ENCODE measurements at places on chromosomes 2 and 18.

GRCh38 chr2:195146761-195147541 is 510.1 kb upstream of the SLC39A10 start:
- DNase-seq: no peak

GRCh38 chr2:15584767-15585469 is 6.8 kb upstream of the DDX1 start:
- no peak for DNase-seq

DNA sequence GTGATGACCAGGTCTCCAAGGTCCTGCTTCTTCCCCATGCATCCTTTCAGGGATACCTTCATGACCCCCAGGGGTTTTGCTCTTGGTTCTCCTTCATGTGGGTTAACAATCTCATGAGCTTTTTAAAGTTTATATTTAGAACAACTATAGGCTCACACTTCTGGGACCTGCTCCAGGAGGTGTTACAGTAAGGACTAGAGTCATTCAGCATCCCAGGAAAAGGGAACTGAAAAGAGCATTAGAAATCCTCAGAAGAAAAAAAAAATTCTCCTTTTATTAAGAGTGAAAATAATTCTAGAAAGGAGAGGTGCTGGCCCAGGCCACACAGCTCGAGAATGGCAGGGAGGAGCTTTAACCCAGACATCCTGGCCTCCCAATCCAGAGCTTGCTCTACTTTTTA is 66.5 kb downstream of the SETBP1 start:
- no peak for DNase-seq

DNA sequence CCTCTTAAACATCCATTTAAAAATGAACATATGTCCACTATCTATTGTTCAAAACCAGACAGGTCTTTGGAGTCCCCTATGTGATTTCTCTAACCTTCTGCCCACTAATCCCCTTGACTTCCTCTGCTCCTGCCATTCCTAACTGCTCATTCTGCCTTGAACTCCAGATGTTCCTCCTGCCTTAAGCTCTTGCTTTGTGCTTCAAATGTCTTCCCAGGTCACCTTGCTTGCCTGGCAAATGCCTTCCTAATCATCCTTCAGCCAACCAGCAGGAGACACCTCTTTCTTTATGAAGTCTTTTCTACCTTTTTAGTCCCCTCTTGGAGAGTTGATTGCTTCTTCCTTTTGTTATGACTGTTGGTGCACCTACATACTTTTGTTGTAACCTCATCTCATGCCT is 1043.0 kb upstream of the CHAC2 start:
- no peak for DNase-seq

DNA sequence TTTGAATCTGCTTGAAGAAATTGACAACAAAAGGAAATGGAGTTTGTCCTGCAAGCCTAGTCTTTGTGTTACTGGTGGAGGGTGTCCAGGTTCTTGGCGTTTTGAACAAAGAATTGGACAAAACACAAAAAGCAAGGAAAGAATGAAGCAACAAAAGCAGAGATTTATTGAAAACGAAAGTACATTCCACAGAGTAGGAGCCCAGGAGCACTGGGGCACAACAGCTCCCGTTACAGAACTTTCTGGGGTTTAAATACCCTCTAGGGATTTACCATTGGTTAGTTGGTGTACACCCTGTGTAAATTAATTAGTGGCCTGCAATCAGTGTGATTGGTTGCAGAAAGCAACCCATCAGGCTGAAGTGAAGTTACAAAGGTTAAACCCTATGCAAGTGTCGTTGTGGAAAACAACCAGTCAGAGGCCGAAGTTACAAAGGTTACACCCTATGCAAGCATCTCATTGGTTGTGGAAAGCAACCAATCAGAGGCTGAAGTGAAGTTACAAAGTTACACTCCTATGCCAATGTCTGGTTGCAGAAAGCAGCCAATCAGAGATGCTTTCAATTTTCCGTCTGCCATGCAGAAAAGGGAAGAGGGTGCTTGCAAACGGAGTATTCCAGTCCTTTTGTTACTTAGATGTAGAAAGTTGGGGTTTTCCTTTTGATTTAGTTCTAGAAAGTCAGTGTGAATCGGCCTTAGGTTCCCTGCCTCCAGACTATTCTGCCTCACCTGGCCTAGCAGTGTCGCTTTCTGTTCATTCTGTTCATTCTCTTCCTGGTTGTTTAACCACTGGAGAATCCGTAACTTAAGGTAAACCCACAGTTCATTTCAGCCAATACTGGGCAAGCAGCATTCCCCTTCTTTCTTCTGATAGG is 47.6 kb upstream of the PTH2R start:
- no peak for DNase-seq

DNA sequence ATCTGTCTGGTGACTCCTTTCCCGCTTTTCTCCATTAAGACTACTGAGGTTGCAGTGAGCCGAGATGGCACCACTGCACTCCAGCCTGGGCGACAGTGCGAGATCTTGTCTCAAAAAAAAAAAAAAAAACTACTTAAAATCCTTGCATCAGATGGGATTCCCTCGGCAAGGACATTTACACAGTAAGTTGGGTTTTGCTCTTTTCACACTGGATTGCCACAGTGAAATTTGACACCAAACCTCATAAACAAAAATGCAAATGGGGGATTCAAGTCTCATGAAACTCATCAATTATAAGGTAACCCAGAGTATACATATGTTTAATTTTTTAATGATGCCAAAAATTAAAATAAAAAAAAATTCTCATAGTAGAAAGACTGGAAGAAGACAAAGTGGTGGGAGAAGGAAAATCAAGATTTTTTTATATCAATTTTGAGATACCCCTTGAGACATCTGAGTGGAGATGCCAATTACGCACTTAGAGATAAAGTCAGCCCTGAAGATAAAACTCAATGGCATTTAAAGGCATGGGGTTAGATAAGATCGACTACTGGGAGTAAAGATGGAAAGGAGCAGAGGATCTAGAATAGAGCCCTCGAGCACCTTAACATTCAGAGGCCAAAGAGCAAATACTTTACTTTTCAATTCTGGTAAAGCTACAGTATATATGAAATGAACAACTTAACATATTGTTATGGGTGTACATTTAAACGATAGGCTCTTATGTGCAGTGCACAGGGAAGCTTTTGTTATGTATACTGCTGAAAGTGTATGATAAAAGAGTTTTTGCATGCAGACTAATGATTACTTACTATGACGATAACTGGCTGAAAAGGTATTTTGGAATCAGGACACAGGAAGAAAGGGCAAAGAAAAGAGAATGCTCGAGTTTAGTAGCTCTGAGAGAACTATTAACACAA is 37.6 kb downstream of the CHMP3 start:
- no peak for DNase-seq

GRCh38 chr2:219698748-219699439 is 71.5 kb downstream of the SLC4A3 start:
- no peak for DNase-seq

DNA sequence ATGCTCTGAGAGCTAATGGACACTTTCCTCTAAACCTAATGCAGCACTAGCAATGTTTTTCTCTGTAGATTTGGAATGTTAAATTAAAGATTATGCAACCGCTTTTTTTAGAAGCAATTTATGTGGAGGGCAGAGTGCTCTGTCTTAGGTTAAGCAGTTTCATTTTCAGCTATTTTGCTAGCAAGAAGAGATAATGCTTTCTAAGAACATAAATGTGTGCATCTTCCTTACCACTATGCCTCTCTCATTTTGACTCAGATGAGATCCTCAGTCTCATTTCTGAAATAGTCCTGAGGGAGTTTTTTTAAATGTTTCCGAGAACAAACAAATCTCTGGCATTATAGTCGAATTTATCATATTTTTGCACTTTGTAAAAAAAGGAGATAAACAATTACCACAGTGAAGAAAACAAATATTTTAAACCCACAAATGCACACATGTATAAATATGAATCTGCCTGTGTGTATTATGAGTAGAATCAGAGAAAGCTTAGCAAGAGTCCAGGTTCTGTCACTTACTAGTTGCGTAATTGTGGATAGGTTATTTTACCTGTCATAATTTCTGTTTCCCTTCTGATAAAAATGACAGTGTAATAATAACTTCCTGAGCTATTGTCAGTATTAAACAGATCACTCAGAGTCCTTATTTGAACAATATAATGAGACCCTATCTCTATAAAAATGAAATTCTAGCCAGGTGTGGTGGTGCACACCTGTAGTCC is 207.7 kb upstream of the CRIM1 start:
- DNase-seq: no peak

DNA sequence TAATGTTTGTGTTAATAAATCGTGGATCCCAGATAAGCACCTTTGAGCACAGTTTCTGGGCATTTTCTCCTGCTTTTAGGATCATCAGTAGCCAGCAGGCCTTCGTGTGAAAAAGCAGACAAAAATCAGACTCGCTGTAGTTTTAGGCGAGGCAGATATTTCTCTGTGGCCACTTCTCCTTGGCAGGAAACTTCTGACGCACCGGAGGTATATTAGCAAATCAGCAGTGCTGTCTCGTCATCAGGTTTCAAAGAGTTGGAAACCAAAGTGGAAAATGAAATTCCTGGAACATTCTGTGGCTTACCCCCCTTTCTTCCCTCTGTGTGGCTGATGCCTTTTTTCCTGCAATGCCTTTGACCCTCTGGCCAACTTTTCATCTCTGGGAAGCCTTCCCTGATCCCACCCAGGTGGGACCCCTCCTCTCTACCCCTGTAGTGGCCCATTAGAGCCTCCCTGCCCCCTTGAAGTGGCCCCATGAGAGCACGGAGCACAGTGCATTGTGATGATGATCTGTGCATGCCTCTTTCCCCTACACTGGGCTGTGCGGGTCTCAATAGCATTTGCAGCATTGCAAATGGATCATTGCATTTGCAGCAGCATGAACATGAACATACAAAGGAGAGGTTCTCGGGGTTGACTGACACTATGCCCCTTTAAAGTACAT is 93.3 kb downstream of the RNF144A start:
- DNase-seq: no peak

DNA sequence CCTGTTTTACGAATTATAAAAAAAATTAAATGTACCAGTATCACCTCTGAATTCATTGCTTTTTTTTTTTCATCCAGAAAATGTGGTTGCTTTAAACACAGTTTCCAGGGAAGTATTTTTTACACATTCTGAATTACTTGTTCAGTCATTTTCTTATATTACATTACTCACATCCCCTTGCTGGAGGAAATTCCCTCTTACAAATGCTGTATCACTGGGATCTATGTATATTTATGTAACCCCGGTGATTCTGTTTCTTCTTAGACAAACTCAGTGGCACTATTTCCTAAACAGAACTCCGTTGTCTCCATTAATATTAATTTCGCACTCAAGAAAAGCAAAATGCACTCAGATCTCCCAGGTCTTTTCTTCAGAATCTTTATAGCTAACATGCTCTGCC is 1078.5 kb upstream of the ZEB2 start:
- no peak for DNase-seq

DNA sequence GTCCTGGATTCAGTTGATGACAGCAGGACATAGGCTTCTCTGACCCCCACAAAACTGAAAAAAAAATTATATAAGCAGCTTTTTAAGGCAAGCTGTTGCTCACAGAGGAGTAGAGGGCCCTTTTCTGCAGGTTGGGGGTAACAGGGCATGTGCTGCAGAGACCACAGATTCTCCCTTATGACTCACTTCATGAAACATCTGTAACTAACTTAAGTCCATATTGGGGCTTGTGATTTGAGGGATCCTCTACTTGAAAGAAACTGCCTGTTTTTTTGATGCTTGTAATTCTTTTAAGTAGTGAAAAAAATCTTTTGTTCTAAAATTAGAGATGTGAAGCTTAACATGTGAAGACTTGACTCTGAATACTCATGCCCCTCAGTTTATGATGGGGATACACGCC is 33.4 kb downstream of the XRCC5 start:
- DNase-seq: no peak

DNA sequence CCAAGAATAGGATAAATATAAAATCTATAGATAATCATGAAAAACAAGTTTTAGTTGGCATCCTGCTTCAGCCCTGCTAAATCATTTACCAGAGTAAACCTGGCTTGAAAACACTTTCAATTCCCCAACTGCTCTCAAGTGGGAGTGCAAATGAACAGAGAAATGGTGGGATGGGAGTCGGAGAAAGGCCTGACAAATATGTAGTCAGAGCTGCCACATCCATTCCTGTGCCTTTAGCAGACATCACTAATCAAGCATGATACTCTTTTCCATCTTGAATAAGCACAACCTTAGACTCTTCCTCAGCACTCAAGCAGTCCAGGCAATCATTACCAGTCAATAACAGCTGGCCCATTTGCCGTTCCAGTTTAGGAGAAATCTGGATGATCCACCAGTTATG is 101.3 kb downstream of the ANKRD44 start:
- DNase-seq: no peak

DNA sequence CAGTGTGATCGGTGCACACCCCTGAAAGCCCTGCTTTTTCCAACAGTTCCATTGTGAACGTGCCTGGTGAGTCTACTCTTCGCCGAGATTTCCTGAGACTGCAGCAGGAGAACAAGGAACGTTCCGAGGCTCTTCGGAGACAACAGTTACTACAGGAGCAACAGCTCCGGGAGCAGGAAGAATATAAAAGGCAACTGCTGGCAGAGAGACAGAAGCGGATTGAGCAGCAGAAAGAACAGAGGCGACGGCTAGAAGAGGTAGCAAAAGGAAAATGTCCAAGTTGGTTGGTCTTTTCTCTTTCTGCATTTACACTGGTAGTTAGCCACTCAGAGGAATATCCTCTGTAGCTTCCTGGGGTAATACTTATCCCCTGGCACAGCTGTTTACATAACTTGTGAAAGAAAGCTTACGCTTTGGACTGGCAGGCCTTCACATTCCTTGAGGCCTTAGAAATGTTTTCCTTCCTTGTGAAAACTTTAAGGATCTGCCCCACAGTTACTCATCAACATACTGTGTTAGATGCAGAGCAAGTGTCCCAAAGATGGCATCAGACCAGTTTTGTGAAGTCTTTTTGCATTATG is 146.6 kb downstream of the MAP4K4 start:
- no peak for DNase-seq

DNA sequence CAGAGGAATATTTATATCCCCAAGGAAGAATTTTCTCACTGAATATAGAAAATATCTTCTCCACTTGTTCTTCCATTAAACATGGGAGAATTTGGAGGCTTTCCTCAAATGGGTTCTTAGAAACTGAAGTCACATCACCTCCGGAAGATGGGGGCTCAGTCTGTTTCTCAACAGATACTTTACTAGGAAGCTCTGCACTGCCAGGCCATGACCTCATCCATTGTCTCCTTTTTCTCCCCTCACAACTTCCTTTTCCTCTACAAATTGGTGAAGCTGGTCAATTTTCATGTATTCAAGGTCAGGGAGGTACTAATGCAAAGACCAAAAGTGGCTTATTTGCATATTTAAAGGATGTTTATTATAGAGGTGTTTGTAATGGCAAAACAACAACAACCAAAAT is 173.1 kb downstream of the RNF152 start:
- no peak for DNase-seq

- DNase-seq: no peak
Measured at GRCh38 chr2:119943058-119943457, 69.8 kb upstream of the EPB41L5 start.

GRCh38 chr2:191927991-191928390 is 81.1 kb upstream of the CAVIN2 start:
- DNase-seq: no peak

DNA sequence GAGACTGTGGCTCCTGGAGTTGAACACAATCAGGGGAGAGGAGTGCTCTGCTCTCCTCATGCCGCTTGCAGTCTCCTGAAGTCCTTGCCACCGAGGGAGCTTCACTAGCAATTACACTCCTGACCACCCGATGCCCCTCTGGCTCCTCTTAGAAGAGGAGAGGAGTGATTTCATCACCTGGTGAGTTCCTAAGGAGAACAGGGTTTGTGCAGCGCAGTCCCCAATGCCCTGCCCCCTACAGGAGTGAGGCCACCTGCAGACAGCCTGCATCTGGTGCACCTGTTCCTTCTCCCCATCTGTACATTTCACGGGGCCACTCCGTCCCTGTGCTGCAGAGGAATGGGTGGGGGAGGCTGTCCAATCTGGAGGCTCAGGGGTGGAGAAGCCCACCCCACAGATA is 267.2 kb downstream of the HRH4 start:
- no peak for DNase-seq

GRCh38 chr2:155965415-155966063 is 367.0 kb downstream of the NR4A2 start:
- no peak for DNase-seq
